ENCODE measurements at places on chromosomes 3 and 15. TPM values are rescaled to one million over a fixed set of nuclear protein-coding genes. Genes with fewer than 3 reads are reported as not detected.

RFT1 gene
- 34.1 TPM for polyA plus RNA-seq

PIGZ gene
- 1.9 TPM for polyA plus RNA-seq

NAALADL2 gene
- polyA plus RNA-seq, result not detected

TXNRD3 gene
- 14.5 TPM for polyA plus RNA-seq

CACNA2D3 gene
- polyA plus RNA-seq, result 0.04 TPM

DNA sequence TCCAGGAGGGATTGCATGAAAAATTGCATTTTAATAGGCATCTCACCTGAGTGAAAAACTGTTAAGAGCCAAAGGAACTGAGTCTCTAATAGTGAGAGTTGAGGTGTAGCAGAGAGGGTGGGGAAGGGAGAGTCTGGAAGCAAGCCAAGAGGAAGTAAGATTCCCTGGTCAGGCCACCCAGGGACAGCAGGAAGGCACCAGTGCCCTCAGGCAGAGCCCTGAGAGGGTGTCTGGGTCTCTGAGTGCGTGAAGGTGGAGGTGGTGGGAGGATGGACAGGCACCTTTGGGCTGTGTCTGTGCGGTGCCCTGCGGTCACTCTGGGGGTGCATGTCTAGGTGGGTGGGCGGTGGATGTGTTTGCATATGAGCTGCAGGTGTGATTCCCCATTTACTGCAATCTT is 300.4 kb upstream of the ROPN1 start:
- DNase-seq, result no peak

GRCh38 chr3:33577173-33577572 is 137.0 kb upstream of the UBP1 start:
- no peak for DNase-seq

DNA sequence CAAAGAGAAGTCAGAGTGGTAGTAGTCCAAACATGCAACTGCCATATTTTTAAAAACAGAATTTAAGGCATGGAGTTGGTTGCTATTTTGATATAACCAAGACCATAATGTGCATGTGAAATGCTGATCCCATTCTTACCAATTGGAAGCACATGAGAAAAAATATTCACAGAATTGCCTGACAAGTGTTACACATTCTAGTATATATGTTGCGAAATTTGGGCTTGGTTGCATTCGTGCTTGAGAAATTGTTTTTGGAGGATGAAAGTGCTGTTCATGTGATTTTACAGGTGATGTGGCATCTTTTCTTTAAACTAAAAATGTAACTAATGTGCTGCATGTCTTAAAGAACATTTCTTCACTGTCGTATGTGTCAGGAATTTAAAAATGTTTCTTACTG is 199.7 kb downstream of the CHL1 start:
- DNase-seq, result no peak

DNA sequence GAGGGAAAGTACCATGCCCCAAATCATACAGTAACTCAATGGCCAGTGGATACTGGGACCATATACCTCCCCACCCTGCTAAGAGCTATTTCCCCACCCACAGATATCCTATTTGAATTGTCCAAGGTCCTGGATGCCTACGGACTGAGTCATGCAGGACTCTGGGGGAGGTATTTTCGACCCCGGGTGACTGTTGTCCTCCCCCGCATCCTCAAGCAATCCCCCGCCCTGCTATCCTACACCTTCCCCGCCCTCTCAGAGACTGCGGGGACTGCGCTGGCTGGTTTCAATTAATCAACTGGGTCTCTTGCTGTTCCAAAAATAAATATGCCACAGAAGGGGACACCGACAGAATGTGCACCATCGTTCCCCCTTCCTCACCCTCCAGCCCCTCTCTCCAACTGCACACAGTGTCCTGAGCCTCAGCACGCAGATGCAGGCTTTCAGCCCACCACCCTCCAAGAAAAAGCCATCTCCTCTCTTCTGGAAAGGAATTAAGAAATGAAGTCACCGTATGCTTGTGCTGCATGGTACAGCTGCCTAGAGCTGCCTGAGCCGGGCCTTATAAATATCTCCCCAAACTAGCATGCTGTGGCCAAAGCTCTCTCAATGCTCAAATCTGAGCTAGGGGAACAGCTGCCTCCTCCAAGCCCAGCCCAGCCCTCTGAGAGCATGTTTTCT is 8.1 kb downstream of the CAV3 start:
- peak; percentile 49 for DNase-seq

- no peak for DNase-seq
These were observed 8.5 kb upstream of the ANPEP start for GRCh38 chr15:89822951-89823711.

- no peak for DNase-seq
These were observed 17.8 kb upstream of the MUC13 start for GRCh38 chr3:124952282-124952855.

DNA sequence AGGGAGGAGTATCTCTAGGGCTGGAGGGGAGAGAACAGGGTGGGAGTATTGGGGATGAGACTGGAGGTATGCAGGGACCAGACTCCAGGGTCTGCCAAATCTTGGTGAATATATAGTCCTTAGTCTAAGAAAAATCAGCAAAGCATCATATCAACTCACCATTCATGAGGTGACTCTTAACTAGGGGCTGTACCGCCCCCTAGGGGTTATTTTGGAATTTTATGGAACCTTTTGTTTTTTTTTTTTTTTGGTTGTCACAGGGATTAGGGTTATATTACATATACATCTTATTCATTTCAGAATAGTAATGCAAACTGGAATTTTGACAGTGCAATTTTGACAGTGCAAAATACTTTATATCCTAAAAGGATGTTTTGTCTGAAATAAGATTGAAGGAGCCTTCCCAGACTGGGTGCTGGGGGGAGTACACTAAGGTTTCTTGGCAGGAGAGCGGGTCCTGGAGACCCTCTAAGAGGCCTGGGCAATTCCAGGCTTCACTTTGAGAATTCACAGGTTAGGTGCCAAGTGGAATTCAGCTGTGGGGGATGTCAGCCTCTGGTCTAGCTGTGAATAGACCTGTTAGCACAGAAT is 7.5 kb downstream of the CMTM7 start:
- no peak for DNase-seq

DNA sequence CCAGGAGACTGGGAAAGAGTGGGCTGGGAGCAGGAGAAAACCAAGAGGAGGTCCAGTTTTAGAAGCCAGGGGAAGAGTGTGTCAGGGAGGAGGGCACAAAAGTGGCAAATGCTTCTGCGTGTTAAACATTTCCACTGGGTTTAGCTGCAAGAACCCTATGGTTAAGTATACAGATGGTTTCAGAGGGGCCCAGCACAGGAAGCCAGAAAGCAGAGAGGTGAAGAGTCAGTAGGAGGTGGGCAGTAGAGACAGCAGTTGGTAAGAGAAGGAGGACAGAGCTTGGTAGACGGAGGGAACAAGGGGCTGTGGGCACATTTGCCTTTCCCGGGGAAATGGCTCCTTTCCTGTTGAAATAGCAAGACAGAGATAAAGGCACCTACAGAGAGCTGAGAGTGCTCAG is 133.8 kb downstream of the EPHB1 start:
- DNase-seq, result no peak

DNA sequence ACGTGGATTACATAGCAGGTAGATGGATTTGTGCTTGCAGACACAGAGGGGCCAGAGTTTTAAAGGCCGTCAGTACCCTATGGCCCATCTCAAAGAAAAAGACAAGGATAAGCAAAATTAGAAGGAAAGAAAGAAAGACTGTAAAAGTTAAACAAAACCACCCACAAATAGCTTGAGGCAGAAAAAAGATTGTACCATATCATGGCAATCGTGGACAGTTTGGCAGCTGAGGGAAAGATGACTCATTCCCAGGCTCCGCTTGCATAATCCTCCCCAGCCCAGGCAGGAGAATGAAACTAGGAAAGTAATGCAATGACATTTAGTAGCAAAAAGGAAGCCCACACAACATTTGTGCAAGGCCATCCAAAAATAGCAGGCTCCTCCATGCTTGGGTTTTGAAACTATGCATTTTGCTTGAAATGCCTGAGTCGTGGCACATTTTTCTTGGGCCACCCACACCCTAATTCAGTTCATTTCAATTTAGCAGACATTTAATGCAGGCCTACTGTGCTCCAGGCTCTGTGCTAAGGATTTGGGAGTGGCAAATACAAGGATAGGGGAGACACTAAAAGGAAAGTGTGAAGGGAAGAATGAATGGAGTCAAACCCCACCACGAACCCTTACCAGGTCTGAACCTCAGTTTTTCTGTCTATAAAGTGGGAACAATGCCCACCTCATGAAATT is 40.9 kb upstream of the SMAD3 start:
- DNase-seq, result peak; percentile 75

- no peak for DNase-seq
These were observed 322.8 kb upstream of the TPRG1 start for GRCh38 chr3:188848947-188849346.

GRCh38 chr3:170714562-170715535 is 129.0 kb upstream of the SLC7A14 start:
- peak; percentile 69 for DNase-seq

DNA sequence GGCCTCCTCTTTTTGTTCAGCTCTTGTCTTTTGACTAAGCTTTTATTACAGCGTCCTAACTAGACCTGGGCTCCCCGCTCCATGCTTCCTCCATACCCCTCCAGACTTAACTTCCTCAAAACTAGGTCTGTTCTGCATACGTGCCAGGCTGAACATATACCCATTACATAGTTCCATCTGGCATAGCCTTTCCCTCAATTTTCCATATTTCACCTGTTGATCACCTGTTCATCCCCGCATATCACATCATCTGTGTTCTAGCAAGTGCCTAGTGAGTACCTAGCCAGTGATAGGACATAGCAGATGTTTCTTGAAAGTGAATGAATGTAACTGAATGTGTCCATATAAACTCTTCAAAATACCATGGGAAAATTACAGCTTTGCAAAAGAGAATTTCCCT is 36.0 kb downstream of the PARP14 start:
- no peak for DNase-seq
